ENCODE measurements at places on chromosomes 1 and 21.

DNA sequence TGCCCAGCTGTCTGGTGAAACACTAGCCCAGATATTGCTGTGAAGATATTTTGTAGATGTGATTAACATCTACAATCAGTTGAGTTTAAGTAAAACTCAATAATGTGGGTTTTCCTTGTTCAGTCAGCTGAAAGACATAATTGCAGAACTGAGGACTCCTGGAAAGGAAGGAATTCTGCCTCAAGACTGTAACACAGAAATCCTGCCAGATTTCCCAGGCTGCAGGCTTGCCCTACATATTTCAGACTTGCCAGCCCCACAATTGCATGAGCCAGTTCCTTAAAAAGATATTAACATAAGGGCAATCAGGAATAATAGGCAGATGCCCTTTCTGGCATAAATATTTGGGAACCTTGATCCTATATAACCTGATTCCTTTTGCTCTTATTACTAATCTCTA lies 14.2 kb upstream of the NIBAN1 start:
- DNase-seq, result no peak

DNA sequence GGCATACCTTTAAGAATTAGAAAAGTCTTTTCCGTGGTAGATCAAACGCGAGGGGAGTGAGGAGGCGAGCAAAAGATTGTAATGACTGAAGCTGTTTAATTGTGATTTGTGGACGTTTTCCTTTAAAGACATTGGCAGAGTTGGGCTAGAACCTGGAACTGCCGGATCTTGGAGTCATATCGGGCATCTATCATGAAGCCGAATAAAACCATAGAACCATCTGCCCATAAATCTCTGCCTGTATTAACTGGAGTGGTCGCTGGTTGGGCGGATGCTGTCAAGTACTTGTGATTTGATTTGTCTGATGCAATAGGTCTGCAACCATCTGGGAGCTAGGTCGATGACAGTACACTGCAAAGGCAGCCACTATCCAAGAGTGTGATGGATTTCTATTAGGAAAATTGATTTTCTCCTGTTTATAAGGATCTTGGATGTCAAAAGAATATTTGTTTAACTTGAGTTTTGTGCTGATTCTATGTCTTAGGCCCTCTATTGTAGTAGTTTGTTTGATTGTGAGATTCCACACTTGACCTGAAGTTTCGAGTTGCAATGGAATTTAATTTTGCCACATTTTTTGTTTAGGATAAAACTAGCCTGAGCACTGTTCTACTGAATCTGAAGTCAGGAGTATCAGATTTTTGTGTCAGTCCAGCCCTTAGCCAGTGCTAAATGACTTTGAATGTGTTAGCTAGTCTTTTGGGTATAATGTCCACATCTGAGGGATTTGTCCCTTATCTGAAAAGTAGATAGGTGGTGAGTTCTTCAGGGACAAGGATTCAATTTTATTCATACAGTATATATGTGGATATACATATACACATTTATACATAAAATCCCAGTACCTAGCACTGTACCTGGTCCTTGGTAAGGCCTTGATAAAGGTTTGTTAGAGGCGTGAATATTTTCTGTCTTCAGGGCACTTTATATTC lies 1.2 kb downstream of the SARS1 start:
- peak; percentile 43 for DNase-seq

GRCh38 chr1:83958704-83959103 lies 40.2 kb downstream of the TTLL7 start:
- no peak for DNase-seq

DNA sequence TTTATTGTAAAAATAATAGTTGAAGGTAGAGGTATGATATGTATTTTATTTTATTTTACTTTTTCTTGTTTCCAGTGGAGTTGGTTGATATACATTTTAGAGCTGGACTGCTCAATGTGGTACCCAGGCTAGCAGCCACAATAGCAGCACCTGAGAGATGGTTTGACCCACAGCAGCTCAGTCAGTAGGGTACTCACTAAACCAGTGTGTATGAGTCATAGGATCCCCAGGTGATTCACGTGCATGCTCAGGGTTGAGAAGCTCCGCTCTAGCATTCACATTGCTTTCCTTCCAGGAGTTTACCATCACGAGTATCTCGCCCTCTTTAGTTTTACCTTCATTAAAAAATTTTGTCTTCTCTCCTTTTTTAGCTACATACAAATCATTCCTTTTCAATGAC lies 96.0 kb upstream of the PAXBP1 start:
- DNase-seq, result no peak

- no peak for DNase-seq
These were observed 34.8 kb upstream of the IKBKE start for GRCh38 chr1:206435445-206435844.

DNA sequence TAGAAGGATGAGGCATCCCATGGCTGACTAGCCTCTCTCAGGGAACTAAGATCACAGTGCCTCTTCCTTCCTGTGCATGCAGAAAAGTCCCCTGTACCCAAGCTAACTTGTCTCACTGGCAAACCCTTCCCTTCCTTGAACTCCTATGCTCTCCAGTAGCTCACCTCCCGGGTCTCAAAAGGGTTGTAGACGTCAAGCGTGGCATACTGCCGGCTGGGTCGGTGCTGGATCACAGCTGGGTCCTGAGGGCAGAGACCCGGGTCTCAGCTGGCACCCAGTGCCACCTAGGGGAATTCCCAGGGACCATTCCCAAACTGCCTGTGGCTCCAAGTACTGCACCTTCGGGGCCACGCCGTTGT lies 688 bp downstream of the SCAMP3 start:
- DNase-seq, result no peak

DNA sequence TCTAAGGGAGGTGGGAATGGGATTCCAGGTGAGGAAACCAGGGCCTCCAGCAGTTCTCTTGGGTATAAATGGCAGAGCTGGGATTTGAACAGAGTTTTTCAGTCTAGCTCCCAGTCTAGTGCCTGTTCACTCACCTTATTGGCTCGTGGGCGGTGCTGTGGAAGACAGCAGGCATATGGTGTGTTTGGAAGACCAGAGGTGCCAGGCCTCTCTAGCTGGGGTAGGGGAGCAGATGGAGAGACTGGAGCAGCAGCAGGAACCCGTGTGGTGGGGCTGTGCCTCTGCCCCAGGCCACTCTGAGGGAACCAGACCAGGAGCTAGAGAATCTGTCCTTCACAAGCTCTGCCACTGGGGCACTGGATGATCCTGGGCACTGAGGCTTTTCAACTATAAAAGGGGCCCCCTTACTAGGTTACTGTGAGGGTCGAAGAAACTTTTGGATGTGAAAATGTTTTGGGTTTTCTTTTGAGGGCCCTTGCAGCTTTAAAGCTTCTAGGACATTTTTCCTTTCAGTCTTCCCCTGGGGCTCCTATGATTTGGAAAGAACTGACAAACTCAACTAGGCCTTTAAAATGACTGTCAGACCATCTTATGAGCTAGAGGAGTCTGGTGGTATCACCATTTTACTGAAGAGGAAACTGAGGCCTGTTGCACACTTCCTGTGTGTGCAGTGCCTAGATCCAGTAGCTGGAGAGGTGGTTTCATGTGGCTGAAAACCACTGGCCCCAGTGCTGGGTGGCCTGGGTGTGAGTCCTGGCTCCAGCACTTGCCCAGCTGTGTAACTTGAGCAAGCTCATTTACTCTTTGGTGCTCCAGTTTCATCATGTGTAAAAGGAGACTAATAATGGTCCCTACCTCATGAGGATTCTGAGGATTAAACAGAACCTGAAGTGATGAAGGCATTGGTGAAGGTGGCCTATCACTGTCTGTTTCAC lies 6.1 kb downstream of the DMRTB1 start:
- no peak for DNase-seq

GRCh38 chr21:42627527-42628289 lies 25.7 kb upstream of the PDE9A start:
- DNase-seq, result no peak

- DNase-seq, result no peak
These were observed 101.6 kb downstream of the EPHB2 start for GRCh38 chr1:22812092-22812880.
